Stimulated activated CD4-positive, alpha-beta T cell treated with anti-CD3 and anti-CD28 coated beads, Interleukin-1b, Interleukin-23, amount 100 ng/mL, for 4 hours (primary cell): ENCODE measurements at places on chromosomes 11 and 22.

DNA sequence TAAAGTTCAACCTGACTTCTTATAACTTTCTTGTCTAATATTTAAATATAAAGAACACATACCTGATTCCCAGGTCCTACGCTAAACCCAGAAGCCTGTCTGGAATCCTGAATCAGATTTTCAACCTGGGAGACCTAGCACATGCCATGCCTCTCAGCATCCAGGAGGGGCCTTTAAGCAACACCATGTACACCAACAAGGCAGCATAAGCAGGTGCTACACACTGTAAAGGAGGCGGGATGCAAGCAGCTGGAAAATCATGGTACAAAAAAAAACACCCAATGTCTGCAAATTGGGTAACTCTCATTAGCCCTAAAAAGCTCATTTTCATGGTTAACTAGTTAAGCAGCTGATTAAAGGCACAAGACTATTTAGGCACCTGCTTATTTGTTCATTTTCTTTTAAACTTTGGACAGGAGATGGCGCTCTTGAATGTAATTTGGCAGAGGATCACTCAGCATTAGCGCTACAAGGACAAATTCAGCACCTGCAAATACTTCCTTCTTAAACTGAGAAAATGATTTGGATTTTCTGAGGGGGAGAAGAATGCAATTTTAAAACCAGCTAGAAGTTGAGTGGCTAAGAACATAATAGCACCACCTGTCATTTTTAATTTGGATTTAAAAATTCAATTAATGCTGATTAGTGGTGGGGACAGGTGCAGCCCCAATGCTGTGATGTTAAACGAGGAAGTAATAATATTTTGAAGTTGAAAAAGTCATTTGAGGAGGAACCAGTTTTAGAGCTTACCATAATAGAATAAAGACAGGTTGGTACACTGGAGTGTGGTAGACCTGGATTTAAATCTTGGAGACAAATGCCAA, 104.0 kb downstream of the FAR1 start:
- no peak for DNase-seq

DNA sequence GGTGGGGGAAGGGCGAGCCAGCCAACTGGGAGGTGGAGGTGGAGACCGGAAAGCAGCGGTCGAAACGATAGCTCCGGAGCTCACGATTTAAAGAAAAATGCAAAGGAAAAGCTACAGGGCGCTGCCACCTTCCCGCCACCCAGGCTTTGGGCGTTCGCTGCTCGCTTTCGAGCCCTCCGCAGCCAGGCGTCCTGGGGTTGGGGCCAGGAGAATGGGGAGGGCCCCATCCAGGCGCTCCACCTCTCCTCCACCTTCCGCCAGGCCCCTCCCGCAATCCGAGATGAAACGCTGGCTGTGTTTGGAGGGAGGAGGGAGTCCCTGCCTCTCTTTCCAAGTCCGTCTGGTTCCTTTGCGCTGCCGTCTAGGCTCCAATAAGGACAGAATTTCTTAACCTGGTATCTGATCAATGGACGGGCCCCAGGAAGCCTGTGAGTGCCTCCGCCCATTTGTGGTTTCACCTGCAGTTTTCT, 483 bp upstream of the ABTB2 start:
- no peak for DNase-seq

DNA sequence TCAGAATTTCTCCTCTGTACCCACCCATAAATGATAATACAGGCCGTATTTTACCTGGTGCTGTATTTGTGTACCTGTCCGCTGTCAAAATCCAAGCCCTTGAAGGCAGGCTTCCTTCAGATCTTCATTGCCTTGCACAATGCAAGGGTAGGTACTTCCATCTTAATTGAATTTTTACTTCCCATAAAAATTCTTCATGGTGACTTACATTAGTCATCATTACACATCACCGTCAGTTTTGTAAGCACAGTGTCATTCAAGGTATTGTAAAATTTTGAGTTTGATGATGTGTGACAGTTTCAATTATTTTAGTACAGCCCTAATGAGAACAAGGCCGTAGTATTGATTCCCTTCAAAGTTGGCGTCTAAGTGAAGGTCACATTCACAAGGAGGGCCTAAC, 770 bp upstream of the TSG101 start:
- no peak for DNase-seq

DNA sequence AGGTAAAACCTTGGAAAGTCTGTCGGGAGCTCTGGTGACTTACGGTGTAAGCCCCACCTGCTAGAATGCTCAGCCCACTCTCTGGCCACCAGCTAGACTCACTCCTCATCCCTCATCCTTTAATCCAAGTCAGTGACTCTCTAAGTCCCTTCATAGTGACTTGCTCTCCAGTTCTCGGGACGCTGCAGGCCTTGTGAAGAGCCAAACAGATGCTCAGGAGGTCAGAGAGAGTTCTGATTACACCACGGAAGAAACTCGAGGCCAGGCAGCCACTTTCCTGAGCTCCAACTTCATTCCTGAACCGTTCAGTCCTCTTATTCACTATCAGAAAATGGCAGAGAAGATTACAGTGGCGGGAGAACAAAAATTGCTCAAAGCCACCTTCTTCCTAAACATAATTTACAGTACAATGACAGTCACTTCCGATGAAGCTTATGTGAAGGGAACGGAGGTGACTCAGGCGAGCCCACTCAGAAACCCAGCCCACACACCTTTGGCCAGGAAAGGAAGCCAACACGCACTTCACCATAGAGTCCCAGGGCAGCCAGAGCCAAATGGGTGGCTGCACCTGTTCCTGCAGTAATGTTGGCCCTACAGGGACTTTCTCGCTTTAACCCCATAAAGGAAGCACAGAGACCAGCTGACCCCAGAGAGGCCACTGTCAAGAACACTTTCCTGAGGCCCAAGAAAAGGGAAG, 100.4 kb downstream of the GALNT18 start:
- DNase-seq = no peak

GRCh38 chr11:88814076-88814475, 251.7 kb downstream of the GRM5 start:
- DNase-seq = no peak

DNA sequence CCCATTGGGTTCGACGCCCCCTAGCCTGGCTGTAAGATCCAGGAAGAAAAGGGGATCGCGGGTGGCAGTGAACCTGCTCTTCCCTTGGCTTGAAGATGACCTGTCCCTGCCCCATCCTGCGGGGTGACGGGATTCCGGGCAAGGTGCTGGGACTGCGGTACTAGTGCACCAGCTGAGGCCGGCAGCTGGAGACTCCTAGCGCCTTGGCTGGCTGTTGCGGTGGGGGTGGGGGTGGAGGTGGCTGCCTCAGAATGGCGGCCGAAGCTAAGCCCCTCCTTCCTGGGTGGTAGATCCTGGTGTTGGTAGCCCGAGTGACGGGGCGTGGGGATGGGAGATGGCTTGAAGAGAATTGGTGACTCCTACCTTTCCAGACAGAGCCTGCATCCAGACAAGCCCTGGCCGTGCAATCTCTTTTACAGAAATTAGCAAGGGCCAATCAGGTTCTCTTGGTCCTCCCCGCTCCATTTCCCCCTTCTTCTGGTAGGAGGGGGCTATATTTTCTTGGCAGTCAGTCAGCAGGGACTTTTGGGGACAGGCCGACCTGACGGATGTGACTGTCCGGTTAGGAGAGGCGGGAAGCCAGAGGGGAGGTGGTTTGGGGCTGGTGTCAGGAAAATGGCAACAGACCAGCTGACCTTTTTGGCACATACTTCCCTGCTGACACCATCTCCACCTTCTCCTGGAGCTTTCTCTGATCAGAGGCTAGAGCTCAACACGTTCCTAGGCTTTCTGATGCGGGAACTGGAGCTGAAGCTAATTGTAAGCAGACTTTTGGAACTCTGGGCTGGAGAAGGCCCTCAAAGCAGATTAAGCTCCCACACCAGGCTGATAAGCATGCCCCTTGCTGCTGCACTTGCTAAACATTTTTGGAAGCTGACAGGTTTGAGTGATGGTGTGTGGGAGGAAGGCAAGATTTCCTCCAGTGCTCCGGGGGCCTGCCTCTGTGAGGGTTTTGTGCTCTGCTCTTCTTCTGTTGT, 2.0 kb downstream of the NAV2 start:
- DNase-seq = no peak

DNA sequence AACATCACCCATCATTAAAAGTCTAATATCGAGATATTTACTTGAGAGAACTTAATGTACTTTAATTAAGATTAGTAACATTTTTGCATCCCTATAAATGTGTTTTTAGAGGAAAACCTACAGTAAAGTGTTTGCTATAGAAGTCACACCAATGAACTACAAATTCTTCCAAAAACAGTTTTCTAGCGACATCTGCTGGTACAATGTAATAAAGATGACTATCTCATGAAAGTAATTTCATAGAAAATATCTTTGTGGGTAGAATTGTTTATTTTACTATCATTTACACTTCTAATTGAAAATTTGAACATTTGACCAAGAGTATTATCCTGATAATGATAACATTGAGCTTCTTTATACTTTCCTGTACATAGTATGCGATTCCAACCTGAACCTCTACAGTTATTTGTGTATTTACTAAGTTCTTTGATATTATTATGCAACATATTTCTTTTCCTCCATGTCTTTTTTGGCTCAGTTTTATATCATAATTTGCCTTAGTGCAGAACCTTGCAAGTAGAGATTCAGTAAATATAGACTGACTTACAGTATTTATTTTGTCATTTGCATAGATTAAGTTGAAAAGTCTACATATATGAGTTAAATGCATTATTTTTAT, 252.7 kb downstream of the TMEM135 start:
- no peak for DNase-seq

DNA sequence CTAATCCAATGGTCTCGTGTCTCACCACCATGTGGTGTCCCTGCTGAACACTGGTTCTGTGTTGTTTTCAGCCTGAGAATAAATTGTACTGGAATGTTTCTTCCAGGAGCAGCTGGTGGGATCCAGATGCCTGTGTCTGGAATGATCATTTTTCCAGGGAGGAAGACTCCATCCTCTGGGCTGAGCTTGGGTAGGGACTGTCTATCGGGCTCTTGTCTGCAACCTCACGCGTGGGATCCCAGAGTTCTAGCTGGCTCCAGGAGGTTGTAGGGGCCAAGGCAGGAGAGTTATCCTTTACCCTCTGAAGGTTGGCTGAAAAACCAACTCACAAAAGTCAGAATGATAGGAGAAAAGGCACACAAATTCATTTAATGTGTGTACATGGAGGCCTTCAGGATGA, 144.1 kb upstream of the B3GAT1 start:
- DNase-seq = no peak

- no peak for DNase-seq
Measured at GRCh38 chr22:32794449-32795213, 6.9 kb upstream of the TIMP3 start.

DNA sequence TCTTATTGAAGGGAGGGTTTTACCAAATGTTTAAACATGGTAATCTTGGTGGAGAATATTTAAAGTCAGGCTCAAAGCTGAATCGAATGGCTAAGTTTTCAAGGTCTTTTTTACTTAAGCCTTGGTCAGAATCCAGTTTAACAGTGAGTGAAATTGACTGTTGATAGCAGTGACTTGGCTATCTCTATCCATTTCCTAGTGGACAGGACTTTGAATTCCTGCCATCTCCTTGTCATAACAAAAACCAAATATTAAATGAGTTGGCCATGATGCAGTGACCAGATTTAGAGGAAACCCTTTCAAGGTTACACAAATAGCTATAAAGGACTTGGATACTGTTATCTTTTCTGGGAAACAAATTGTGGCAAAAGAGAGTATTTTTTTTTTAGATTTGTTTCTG, 92.0 kb downstream of the JRKL start:
- DNase-seq = no peak

GRCh38 chr11:110772863-110773262, 60.6 kb upstream of the ARHGAP20 start:
- no peak for DNase-seq

DNA sequence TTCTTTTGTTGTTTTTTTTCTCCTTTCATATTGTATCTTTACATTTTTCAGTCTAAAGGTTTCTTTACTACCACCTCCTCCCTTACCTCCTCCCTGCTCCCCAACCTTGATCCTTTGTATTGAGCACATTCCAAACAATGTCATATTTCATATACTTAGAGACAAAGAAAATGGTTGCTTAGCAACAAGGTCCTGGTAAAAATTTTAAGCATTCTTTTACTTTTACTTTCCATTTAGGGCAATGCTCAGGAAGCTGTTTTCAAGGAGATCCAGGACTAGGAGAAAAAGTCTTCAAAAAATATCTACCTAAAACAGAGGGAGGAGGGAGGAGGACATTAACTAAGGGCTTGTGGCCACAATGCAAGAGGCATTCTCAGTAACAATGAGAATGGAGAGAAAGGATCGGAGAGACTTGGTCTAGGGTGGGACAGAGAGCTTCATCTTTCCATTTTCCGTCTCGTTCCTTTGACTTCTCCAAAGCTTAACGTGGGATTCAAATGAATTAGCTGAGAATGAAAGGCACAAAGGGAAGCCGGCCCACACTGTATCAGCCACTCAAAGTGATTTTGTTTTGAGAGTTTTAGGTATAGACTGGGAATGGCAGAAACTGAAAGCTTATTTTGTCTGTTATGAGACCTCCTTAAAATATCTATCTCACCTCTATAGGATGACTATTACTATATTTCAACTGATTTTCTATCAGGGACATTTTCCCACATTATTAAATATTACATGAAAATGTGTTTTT, 455.7 kb downstream of the RAB38 start:
- DNase-seq = no peak

DNA sequence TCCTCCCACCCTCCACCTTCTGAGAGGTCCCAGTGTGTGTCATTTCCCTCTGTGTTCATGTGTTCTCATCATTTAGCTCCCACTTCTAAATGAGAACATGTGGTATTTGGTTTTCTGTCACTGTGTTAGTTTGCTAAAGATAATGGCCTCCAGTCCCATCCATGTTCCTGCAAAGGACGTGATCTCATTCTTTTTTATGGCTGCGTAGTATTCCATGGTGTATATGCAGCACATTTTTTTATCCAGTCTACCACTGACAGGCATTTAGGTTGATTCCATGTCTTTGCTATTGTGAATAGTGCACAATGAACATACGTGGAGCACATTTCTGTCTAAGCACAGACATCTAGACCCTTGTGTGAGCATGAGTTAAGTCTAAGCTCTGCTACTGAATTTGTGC, 5.7 kb downstream of the CD3E start:
- DNase-seq = no peak

DNA sequence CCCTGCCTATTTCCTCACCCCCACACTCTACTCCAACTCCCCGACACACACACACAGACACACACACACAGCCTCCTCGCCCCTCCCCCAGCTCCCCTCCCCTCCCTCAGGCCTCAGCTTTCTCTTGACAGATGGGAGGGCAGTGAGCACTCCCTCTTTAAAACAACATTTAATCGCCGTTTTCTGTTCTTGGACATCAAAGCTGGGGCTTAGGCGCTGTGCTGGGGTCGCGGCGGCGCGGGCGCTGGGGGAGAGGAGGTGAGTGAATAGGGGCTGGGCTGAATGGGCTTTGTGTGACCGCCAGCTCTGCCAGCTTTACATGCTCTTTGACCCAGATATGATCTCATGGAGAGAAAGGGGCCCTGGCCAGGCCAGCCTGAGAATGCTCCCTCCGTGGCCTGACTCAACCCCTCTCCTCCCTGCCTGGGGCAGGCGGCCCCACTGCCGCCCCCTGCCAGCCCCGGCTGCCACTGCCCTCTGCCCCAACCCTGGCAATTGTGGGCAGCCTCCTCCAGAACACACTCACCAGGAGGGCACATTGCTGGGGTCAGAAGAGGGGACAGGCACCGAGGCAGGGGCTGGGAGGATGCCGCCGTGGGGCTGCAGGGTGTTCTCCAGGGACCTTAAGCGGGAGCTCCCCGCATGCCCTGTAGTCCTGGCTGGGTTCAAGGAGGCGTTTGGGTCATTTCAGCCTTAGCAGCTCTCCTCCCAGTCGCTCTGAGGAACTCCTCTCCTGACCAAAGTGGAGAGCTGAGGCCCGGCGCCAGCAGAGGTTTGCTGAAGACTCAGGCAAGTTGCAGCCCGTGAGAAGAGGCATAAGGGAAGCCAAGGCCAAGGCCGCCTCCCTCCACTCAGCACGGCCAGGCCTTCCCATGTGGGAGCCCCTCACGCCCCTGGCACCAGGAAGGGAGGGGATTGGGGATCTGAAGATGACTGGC, 38.3 kb upstream of the NNMT start:
- no peak for DNase-seq
